ENCODE measurements at places on chromosomes 6 and 20. TPM values are rescaled to one million over a fixed set of nuclear protein-coding genes. Genes with fewer than 3 reads are reported as not detected.

GRCh38 chr6:34523441-34524206, 32.5 kb downstream of the SPDEF start:
- H3K27ac ChIP-seq, result no peak overlapping the region
- H3K4me3 ChIP-seq, result no peak overlapping the region
- peaks cover 5% of the 10 kb centered on the region for H3K4me1 ChIP-seq
- no peaks in the 10 kb centered on the region for H3K27me3 ChIP-seq
- H3K36me3 ChIP-seq, result no peaks in the 10 kb centered on the region

Gene CLPSL2
- not detected for total RNA-seq

Gene SIGLEC1
- total RNA-seq, result not detected

DNA sequence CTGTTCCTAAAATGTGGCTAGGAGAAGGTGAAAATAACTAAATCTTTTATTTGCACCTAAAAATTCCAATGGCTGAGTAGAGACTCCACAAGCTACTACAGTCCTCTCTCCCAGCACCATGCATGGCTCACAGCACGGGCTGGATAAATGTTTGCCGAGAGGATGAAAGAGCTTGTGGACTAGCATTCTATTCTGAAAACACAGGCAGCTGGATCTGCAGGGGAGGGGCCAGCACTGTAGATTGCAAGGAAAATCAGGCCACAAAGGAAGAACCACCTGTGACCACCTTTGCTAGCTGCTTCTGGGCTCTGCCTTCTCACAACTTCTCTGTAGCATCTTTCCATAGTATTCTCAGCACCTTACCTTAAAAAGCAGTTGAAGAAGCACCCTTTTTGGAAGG, 46.6 kb downstream of the CLIC5 start:
- DNase-seq, result no peak
- no peak overlapping the region for H3K27ac ChIP-seq
- peaks cover 10% of the 10 kb centered on the region for H3K4me1 ChIP-seq
- H3K27me3 ChIP-seq, result no peaks in the 10 kb centered on the region

DNA sequence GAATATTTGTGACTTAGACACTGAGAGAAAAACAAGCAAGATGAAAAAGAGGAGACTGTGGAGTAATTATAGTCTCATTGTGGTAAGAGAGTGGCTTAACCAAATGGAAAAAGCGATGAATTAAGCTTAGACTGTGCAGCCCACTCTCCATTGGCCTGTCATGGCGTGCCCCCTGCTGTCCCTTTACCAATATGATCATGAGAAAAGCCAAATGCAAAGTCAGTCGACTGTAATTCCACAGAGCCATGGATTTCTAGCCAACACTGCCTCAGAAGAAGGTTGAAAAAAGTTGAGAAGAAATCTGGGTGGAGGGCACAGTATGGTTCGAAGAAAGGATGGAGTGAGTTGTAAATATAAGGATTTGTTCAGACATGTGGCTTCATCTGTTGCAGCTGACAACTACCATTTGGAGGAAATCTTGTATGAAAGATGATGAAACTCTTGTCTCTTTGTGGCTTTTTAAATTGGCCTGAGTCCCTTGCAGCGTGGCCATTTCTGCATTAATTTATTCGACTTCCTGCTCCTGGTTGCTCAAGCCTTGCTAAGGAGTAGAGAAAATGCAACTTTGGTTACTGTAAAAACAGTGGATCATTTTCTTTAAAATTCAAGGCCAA, 251.4 kb downstream of the DOK5 start:
- no peaks in the 10 kb centered on the region for H3K36me3 ChIP-seq
- H3K4me1 ChIP-seq, result no peaks in the 10 kb centered on the region
- H3K4me3 ChIP-seq, result no peak overlapping the region
- no peak for DNase-seq
- H3K27me3 ChIP-seq, result no peaks in the 10 kb centered on the region
- no peak overlapping the region for H3K27ac ChIP-seq

DNA sequence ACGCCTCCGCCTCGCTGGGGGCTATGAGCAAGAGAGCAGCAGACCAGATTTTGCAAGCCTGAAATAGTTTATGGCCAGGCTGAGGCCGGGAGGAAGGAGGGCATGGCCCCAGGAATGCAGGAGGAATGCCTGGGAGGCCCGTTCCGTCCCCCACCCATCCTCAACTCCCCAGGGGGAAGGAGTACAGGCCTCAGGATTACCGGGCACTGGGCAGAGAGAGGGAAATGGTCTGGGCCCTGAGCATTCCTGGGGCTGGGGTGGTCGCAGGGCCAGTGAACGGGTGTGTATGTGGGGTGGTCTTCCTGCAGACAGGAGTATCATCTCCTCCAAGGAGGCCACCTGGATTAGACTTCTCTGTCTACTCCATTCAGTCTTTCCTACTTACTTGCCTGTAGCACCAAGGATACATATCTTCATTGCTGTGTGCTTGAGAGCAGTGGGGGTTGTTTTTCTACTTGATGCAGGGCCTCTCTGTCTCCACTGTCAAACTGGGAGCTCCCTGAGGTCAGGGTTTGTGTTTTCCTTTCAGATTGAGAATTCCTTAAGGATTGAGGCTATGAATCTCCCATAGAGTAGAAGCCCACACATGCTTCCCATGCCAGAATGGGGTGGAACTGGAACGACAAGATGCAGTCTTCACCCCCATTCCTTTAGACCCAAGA, 81.3 kb downstream of the VEGFA start:
- H3K36me3 ChIP-seq, result no peaks in the 10 kb centered on the region
- no peak overlapping the region for H3K4me3 ChIP-seq
- no peak for DNase-seq
- H3K27ac ChIP-seq, result no peak overlapping the region
- H3K27me3 ChIP-seq, result peaks cover 10% of the 10 kb centered on the region

Gene STMN3
- 15.9 TPM for total RNA-seq

DNA sequence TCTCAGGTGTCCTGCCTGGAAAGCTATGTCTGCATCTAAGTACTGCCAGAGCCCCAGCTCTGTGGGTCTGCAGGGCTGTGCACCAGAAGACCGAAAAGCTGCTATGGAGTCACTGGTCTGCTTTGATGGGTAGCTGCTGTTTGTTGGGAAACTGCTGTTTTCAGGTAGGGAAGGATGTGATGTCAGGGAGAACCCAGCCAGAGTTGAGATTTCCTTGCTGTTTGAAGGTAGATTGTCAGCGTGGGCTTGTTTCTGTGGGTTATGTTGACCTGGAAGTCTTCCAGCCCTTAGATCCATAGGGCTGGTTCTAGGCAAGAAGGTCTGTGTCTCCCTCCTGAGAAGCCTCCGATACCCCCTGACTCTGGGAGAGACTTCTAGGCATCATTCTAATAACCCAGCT, 12.2 kb upstream of the SHLD1 start:
- H3K36me3 ChIP-seq, result no peaks in the 10 kb centered on the region
- no peak for DNase-seq
- H3K4me3 ChIP-seq, result no peak overlapping the region
- peaks cover 5% of the 10 kb centered on the region for H3K27me3 ChIP-seq
- no peak overlapping the region for H3K27ac ChIP-seq

- H3K4me1 ChIP-seq, result peaks cover 24% of the 10 kb centered on the region
- H3K4me3 ChIP-seq, result no peak overlapping the region
- peak overlapping the region; percentile 3 for H3K27ac ChIP-seq
- H3K36me3 ChIP-seq, result peaks cover 31% of the 10 kb centered on the region
- no peaks in the 10 kb centered on the region for H3K27me3 ChIP-seq
These were observed 42.8 kb upstream of the ID1 start for GRCh38 chr20:31562241-31562640.

Data from activated CD8-positive, alpha-beta memory T cell treated with anti-CD3 and anti-CD28 coated beads, Interleukin-2, amount 10 ng/mL, durations not matched to agents 7 days and 5 days (primary cell).